Activated T-cell treated with anti-CD3 and anti-CD28 coated beads, Interleukin-2, amount 50 U/mL, for 72 hours (primary cell): ENCODE measurements at places on chromosomes 2 and 18. TPM values are rescaled to one million over a fixed set of nuclear protein-coding genes. Genes with fewer than 3 reads are reported as not detected.

DNA sequence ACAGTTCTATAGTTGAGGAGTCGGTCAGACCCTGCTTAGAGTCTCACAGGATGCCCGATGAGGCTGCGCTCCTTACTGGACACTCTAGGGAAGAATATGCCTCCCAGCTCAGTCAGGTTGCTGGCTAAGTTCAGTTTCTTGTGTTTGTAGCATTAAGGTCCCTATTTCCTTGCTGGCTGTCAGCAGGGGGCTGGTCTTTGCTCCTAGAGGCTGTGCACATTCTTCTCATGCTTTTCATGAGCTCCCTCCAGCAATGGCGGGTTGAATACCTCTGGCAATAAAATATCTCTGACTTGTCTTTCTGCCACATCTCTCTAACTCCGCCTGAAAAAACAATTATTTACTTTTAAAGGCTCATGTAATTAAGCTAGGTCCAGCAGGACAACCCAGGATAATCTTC lies 79.4 kb upstream of the DNAJC10 start:
- no peaks in the 10 kb centered on the region for H3K36me3 ChIP-seq
- no peak overlapping the region for H3K27ac ChIP-seq
- no peaks in the 10 kb centered on the region for H3K4me1 ChIP-seq

DNA sequence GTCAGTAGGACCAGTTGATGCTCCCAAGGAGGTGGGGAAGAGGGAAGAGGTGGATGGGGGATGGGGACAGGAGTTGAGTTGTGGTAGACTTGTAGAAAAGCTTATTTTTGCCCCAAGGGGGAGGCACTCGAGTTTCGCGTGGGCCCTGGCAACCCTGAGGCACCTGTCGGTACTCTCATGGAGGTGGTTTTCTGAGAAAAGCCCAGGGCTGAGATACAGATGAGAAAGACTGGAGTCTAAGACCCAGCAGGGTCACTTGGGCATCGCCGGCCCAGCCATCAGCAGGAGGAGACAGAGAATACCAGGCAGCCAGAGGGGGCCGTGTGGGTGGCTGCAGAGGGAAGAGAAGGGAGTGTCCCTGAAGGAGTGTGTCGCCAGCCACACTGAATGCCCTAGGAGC lies 57.7 kb upstream of the HPCAL1 start:
- no peak overlapping the region for H3K27ac ChIP-seq
- H3K27me3 ChIP-seq, result no peaks in the 10 kb centered on the region
- no peak for DNase-seq
- H3K4me1 ChIP-seq, result no peaks in the 10 kb centered on the region
- no peak overlapping the region for H3K4me3 ChIP-seq

GRCh38 chr2:69525261-69525660 lies 88.0 kb upstream of the NFU1 start:
- H3K27ac ChIP-seq, result no peak overlapping the region
- H3K36me3 ChIP-seq, result peaks cover 15% of the 10 kb centered on the region
- H3K27me3 ChIP-seq, result no peaks in the 10 kb centered on the region
- no peak for DNase-seq
- no peaks in the 10 kb centered on the region for H3K4me1 ChIP-seq

DNA sequence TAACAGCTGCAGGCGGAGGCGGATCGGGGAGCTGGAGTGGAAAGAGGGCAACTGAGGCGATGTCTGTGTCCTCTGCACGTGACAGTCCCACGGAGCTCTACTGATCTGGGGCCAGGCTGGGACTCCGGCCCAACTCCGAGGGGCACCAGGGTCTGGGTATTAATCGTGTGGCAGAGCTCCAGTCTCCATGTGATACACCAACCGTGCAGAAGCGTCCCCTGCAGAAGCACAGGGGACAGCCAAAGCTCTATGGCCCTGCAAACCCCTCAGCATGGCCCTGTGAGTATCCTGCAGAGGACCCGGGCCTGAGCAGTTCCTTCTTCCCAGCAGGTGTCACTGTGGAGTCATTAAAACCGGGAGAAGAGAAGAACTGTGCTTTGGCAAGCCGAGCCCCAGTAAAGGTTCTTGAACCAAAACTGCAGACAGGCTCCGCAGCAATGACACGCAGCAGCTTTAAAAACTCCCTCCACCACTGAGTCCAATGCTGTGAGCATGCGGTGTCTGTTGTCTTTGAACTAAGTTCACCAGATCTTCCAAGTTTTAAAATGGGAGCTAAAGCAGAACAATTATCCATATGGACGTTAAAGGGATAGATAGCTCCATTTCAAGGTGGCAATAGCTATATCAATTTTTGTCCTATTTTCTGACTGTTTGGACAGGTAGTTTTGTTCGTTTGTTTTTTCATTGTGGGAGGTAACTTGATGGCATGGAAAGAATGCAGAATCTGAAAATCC lies 79.4 kb downstream of the TMEM182 start:
- H3K27ac ChIP-seq, result no peak overlapping the region
- H3K27me3 ChIP-seq, result no peaks in the 10 kb centered on the region
- DNase-seq, result peak; percentile 27
- H3K4me1 ChIP-seq, result no peaks in the 10 kb centered on the region

DNA sequence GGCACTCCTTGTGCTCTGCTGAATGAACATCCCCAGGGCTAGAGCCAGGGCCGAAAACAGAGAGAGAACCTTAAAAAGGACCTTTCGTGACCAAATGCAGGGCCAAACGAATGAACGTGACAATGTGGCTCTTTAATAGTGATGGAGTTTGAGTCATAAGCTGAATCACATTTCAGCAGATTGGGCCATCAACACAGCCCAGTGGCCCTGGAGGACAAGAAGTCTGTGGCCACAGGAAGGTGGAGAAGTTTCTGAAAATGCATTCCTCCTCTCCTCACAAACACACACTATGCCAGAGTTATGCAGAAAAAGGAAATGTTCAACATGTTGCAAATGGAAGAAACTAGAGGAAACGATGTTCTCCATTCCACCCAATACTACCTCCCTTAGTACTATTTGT lies 415.8 kb downstream of the HRH4 start:
- H3K36me3 ChIP-seq, result no peaks in the 10 kb centered on the region
- DNase-seq, result no peak
- H3K4me3 ChIP-seq, result no peak overlapping the region
- no peaks in the 10 kb centered on the region for H3K27me3 ChIP-seq
- H3K4me1 ChIP-seq, result no peaks in the 10 kb centered on the region
- no peak overlapping the region for H3K27ac ChIP-seq

DNA sequence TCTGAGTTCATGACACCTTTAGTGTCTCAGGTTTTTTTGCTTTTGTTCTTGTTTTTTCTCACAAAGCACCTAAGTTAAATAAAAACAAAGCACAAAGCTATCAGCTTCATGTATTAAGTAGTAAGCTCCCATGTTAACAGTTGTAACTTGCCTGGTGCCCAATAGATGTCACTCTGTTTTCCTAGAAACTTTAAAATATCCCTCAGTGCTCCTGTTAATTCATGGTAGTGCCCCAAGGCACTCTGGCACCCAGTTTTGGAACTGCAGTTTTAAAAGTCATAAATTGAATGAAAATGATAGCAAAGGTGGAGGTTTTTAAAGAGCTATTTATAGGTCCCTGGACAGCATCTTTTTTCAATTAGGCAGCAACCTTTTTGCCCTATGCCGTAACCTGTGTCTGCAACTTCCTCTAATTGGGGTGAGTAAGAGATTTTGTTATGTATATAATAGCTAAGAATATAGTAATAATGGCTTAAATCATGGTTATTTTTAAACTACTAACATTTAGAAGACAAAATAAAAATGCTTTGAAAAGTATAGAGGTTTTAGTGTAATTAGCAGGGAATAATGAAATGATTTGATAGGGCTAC lies 555.0 kb upstream of the TMEFF2 start:
- H3K4me3 ChIP-seq, result no peak overlapping the region
- H3K27ac ChIP-seq, result no peak overlapping the region
- H3K27me3 ChIP-seq, result no peaks in the 10 kb centered on the region
- H3K4me1 ChIP-seq, result no peaks in the 10 kb centered on the region
- H3K36me3 ChIP-seq, result no peaks in the 10 kb centered on the region
- DNase-seq, result no peak

- no peaks in the 10 kb centered on the region for H3K36me3 ChIP-seq
- H3K27me3 ChIP-seq, result no peaks in the 10 kb centered on the region
- H3K4me1 ChIP-seq, result no peaks in the 10 kb centered on the region
Observed at GRCh38 chr18:48616484-48617255, 77.8 kb downstream of the CTIF start.

DNA sequence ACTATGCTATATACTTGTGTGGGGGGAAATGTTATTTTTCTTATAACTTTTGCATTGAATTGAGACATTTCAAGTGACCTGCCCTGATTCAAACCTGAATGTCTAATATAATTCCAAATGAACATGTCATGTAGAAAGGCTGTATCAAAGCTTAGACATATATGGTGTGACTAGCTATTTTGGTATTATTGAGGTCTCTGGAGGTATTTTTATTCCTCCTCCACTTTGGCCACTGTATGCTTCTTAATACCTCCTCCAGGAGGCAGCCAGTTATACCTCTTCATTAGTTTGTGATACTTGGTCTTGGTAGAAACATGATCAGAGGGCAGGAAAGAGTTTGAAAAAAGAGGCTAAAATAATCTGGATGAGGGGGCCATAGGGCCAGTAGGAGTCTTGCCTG lies 217.1 kb downstream of the TCF4 start:
- H3K27ac ChIP-seq, result no peak overlapping the region
- H3K36me3 ChIP-seq, result no peaks in the 10 kb centered on the region
- H3K27me3 ChIP-seq, result no peaks in the 10 kb centered on the region
- no peak for DNase-seq

DNA sequence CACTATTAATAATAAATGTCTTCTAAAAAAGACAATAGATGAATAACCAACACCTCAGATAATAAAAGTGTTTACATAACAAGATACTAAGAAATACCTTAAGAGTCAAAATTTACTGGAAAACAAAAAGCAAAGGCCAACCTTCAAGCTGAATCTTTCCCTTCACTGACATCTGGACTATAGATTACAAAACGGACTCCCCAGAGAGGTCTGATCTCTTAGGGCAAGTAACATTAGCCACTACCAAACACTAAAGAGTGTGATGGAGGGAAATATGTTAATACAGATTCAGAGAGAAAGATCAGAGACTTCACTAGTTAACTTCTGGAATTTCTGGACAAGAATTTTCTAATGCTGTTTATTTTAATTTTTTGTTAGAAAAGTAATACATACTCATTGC lies 13.9 kb downstream of the CLASP1 start:
- peak overlapping the region; percentile 89 for H3K27ac ChIP-seq
- H3K4me1 ChIP-seq, result peaks cover 34% of the 10 kb centered on the region
- H3K4me3 ChIP-seq, result no peak overlapping the region
- H3K36me3 ChIP-seq, result peaks cover 8% of the 10 kb centered on the region
- no peaks in the 10 kb centered on the region for H3K27me3 ChIP-seq

GRCh38 chr18:35731701-35732100 lies 150.2 kb downstream of the GALNT1 start:
- H3K36me3 ChIP-seq, result peaks cover 4% of the 10 kb centered on the region
- H3K27me3 ChIP-seq, result peaks cover 7% of the 10 kb centered on the region
- DNase-seq, result no peak
- peaks cover 12% of the 10 kb centered on the region for H3K4me1 ChIP-seq

DNA sequence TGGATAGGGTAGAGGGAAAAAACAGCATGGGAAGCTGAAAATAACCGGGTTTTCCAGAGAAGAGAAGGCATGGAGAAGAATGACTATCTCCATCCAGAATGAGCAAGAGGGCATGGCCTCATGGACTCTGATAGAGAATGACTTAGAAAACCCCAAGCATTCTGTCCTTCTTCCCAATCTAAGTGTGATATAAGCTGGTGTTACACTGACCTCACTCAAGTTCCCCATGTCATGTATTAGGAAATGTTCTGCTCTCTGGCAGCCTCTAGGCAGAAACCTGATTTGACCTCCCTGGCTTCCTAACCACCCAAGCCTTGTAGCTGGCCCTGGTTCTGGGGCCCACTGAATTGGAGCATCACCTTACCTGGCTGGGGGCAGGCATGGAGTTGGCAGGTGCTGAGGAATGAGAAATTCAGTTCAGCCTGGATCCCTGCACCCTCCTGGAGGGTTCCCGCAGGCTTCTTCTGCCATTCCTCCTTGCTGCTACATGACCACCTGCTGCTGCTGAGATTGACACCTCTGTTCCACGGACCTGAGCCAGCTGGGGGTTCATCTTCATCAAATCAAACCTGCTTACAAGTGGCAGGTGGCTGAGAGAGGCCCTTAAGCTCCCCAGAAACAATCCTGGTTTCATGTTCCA lies 5.2 kb upstream of the SIGLEC15 start:
- no peak overlapping the region for H3K4me3 ChIP-seq
- no peak overlapping the region for H3K27ac ChIP-seq
- no peak for DNase-seq
- peaks cover 17% of the 10 kb centered on the region for H3K27me3 ChIP-seq
- H3K36me3 ChIP-seq, result peaks cover 4% of the 10 kb centered on the region

DNA sequence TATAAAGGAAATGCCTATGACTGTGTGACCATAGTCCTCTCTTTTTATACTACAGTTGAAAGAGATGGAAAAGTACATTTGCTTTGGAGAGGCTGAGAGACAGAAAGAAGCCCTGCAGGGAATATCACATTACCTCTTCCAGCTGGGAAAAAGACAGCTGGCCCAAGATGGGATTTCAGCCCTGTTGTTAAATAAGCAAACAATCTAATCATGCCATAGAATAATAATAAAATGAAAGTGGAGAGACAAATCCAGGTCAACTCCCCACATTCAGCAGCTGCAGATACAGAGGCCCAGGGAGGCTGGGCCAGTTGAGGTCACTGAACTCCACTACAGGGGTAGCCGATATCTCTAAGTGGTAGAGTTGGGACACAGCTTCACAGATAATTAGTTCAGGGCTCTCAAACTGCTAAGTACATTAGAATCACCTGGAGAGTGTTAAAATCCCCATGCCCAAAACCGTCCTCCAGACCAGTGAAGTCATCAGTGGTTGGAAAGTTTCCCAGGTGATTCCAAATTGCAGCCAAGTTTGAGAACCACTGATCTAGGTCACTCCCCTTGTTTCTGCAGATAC lies 81.9 kb downstream of the MOGAT1 start:
- no peak for DNase-seq
- no peak overlapping the region for H3K4me3 ChIP-seq
- peaks cover 11% of the 10 kb centered on the region for H3K4me1 ChIP-seq
- H3K27me3 ChIP-seq, result peaks cover 9% of the 10 kb centered on the region

DNA sequence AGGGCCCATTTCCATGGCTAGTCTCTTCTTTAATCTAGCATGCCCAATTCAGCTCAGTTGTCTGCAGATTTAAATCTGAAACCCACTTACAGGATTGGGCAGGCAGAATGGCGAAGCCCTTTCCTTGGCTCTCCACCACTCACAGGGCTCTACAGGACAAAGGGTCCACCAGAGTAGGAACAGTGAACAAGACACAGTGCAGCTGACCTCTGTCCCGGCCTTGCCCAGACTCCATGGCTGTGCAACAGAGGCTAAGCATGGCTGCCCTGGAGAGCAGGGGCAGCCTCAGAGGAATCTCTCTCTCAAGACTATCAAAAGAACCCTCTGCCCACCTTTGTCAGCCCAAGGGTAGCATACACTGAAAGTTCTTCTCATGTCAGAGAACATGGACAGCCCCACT lies 9.7 kb upstream of the ATP6V1B1 start:
- H3K4me3 ChIP-seq, result no peak overlapping the region
- no peak for DNase-seq
- no peak overlapping the region for H3K27ac ChIP-seq
- H3K36me3 ChIP-seq, result no peaks in the 10 kb centered on the region
- H3K27me3 ChIP-seq, result peaks cover 5% of the 10 kb centered on the region

- H3K4me3 ChIP-seq, result peak overlapping the region; percentile 94
- peaks cover 3% of the 10 kb centered on the region for H3K36me3 ChIP-seq
- H3K27ac ChIP-seq, result peak overlapping the region; percentile 96
- no peaks in the 10 kb centered on the region for H3K27me3 ChIP-seq
Observed at GRCh38 chr2:102735416-102736109, 26.3 kb upstream of the TMEM182 start.

GRCh38 chr18:25349926-25350487 lies 2.0 kb downstream of the ZNF521 start:
- no peak overlapping the region for H3K27ac ChIP-seq
- H3K4me3 ChIP-seq, result peak overlapping the region; percentile 91
- no peak for DNase-seq
- peaks cover 4% of the 10 kb centered on the region for H3K36me3 ChIP-seq
- peaks cover 16% of the 10 kb centered on the region for H3K4me1 ChIP-seq

SCN3A gene
- 0.24 TPM for total RNA-seq

FHL2 gene
- total RNA-seq, result 2.2 TPM

DPP10 gene
- not detected for total RNA-seq

RTP5 gene
- total RNA-seq, result 0.56 TPM
